ENCODE measurements at places on chromosomes 2 and 18. TPM values are rescaled to one million over a fixed set of nuclear protein-coding genes. Genes with fewer than 3 reads are reported as not detected.

- DNase-seq, result no peak
These were observed 755.9 kb downstream of the RNF144A start for GRCh38 chr2:7673101-7673500.

- DNase-seq, result no peak
These were observed 106.0 kb downstream of the OLA1 start for GRCh38 chr2:174142290-174142689.

The VWC2L gene
- total RNA-seq, result not detected

- DNase-seq, result no peak
These were observed 45.6 kb downstream of the MREG start for GRCh38 chr2:215967590-215968378.
